Effector memory CD8-positive, alpha-beta T cell (primary cell): ENCODE measurements at places on chromosomes 1 and 21.
A peak's percentile ranks its signal among the peaks of the same experiment; 100 is the strongest.

- no peak for DNase-seq
- peaks cover 8% of the 10 kb centered on the region for H3K27me3 ChIP-seq
- H3K27ac ChIP-seq: no peak overlapping the region
Measured at GRCh38 chr1:173573596-173573995, 29.3 kb downstream of the SLC9C2 start.

DNA sequence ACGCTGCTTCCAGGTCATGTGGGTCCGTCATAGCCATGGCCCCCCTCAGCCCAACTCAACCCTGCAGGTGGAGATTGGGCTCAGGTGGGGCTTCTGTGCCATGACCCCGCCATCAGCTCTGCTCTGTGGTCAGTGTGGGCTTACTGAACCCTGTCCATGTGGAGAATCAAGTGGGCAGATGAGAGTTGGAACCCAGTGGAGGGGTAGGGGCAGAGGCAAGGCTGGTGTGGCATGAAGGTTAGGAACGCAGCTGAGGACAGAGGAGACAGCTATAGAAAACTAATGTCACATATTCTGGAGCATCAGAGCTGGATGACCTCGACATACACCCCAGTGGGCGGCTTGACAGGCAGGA, 355.9 kb downstream of the PTPRU start:
- no peaks in the 10 kb centered on the region for H3K36me3 ChIP-seq
- no peak overlapping the region for H3K27ac ChIP-seq
- H3K4me3 ChIP-seq: no peak overlapping the region
- H3K4me1 ChIP-seq: no peaks in the 10 kb centered on the region

DNA sequence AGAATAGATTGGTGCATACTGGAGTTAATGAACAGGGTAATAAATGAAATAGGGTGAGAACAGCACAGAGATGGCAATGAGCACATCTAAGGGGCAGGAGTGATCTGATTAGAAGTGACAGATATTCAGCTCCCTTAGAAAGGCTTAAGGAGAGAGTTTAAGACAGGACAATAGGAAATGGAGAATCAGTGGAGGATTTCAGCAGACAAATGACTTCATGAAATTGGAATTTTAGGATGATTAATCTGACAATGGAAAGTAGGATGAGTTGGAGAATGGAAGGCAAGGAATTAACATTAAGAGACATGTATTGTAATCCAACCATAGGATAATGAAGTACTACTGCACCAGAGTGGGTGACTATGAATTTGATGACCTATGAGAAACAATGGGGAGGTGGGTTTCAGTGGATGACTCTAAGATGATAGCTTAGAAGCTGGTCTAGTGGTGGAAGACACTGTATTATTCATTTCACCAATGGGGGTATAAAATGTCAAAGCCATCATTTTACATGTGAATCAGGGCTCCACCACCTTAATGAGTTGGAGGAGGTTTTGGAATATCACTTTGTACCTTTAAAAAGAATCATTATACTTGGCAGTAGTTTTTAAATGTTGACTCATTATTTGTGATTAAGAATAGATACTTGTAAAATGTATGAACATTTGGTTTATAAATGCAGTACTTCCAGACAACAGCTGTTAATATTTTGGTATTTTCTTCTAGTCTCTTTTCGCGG, 139.1 kb downstream of the PLA2G4A start:
- H3K4me1 ChIP-seq: no peaks in the 10 kb centered on the region
- no peaks in the 10 kb centered on the region for H3K27me3 ChIP-seq
- no peak overlapping the region for H3K27ac ChIP-seq
- no peak for DNase-seq
- no peaks in the 10 kb centered on the region for H3K36me3 ChIP-seq
- H3K4me3 ChIP-seq: no peak overlapping the region

- H3K4me1 ChIP-seq: no peaks in the 10 kb centered on the region
- peaks cover 92% of the 10 kb centered on the region for H3K27me3 ChIP-seq
- DNase-seq: peak; percentile 57
- peaks cover 7% of the 10 kb centered on the region for H3K36me3 ChIP-seq
- no peak overlapping the region for H3K27ac ChIP-seq
- H3K4me3 ChIP-seq: no peak overlapping the region
Measured at GRCh38 chr1:202692959-202693555, 17.2 kb downstream of the SYT2 start.

- peaks cover 46% of the 10 kb centered on the region for H3K27me3 ChIP-seq
- H3K4me3 ChIP-seq: no peak overlapping the region
- no peaks in the 10 kb centered on the region for H3K36me3 ChIP-seq
- H3K27ac ChIP-seq: no peak overlapping the region
Measured at GRCh38 chr1:90753556-90753955, 36.5 kb upstream of the BARHL2 start.

DNA sequence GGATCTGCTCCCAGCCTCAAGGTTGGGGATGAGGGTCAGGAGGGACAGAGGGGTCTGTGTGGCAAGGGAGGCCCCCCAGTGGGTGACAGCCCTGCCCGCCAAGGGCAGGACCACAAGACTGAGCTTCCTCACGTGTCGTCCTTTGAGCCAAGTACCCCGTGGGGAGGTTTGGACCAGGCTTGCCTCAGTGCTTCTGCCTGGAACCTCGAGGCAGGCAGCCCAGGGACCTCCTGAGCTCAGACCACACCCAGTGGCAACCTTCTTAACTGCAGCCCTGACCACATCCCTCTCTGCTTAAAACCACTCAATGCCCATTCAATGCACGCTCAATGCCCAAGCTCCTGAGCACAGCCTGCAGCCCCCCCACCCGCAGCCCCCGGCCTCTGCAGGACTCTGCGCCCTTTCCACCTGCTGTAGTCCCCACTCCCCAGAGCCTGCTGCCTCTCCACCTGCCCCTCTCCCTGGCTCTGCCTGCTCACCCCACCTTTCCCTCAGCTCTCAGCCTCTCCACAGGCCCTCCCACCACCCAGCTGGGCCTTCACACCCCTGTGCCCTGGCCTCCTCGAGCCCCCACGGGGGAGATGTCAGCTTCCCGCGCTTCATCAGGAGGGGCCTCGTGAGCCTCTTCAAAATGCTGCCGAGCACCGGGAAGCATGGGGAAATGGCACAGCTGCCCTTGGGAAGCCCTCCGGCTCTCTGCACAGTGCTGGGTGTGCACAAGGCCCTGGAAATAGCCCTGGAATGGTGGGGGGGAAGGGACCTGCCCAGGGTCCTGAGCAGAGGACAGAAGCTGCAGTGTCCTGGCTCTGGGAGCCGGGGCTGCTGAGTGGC, 129.3 kb upstream of the VAMP3 start:
- no peak for DNase-seq
- H3K36me3 ChIP-seq: no peaks in the 10 kb centered on the region
- no peaks in the 10 kb centered on the region for H3K4me1 ChIP-seq
- no peak overlapping the region for H3K27ac ChIP-seq

- H3K4me1 ChIP-seq: peaks cover 5% of the 10 kb centered on the region
- peaks cover 4% of the 10 kb centered on the region for H3K36me3 ChIP-seq
- DNase-seq: no peak
- peaks cover 55% of the 10 kb centered on the region for H3K27me3 ChIP-seq
- H3K27ac ChIP-seq: peak overlapping the region; percentile 22
- H3K4me3 ChIP-seq: no peak overlapping the region
Measured at GRCh38 chr21:45818276-45818903, 163.2 kb upstream of the COL6A1 start.

GRCh38 chr1:239308701-239309333, 77.6 kb upstream of the CHRM3 start:
- no peaks in the 10 kb centered on the region for H3K36me3 ChIP-seq
- H3K27ac ChIP-seq: no peak overlapping the region
- no peaks in the 10 kb centered on the region for H3K4me1 ChIP-seq
- no peaks in the 10 kb centered on the region for H3K27me3 ChIP-seq
- H3K4me3 ChIP-seq: no peak overlapping the region

GRCh38 chr1:21741206-21741605, 41.7 kb downstream of the USP48 start:
- DNase-seq: no peak
- peaks cover 11% of the 10 kb centered on the region for H3K4me1 ChIP-seq
- H3K4me3 ChIP-seq: no peak overlapping the region
- peaks cover 75% of the 10 kb centered on the region for H3K36me3 ChIP-seq

GRCh38 chr1:6935361-6935883, 150.2 kb downstream of the CAMTA1 start:
- no peak overlapping the region for H3K4me3 ChIP-seq
- H3K27me3 ChIP-seq: no peaks in the 10 kb centered on the region

DNA sequence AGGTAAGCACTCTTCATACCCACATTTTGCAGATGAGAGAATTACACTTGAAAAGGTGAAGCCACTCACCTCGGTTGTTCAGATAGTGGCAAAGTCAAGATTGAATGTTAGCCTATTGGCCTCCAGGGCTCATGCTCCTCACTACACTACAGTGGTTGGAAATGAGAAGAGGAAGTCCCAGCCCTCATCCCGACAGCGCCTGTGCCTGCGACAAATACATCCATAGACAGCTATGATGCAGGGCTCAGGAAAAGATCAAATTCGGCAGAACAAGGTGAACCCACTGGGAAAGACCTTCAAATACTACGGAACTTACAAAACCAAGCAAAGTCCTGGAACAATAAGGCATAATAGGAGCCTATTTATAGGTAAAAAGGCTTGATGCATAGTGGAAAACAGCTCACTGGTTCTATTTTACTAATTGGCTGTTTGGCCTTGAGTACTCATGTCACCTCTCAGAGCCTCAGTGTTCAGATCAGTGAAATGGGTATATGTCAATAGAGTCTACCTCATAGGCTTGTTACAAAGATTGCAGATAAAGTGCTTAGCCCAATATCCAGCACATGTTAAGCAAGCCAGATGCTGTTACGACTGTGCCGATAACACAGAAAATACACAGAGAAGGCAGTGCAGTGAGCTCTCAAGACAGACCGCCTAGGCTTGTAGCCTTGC, 3.5 kb downstream of the SPOCD1 start:
- peaks cover 4% of the 10 kb centered on the region for H3K36me3 ChIP-seq
- H3K4me1 ChIP-seq: peaks cover 10% of the 10 kb centered on the region
- H3K27ac ChIP-seq: no peak overlapping the region
- no peak for DNase-seq
- H3K27me3 ChIP-seq: no peaks in the 10 kb centered on the region
- no peak overlapping the region for H3K4me3 ChIP-seq

- H3K27me3 ChIP-seq: no peaks in the 10 kb centered on the region
- no peak for DNase-seq
- no peak overlapping the region for H3K4me3 ChIP-seq
- no peaks in the 10 kb centered on the region for H3K36me3 ChIP-seq
- H3K4me1 ChIP-seq: no peaks in the 10 kb centered on the region
Measured at GRCh38 chr1:49424782-49425181, 599.0 kb downstream of the AGBL4 start.
